ENCODE measurements at places on chromosomes 3 and 15.
A peak's percentile ranks its signal among the peaks of the same experiment; 100 is the strongest.

DNA sequence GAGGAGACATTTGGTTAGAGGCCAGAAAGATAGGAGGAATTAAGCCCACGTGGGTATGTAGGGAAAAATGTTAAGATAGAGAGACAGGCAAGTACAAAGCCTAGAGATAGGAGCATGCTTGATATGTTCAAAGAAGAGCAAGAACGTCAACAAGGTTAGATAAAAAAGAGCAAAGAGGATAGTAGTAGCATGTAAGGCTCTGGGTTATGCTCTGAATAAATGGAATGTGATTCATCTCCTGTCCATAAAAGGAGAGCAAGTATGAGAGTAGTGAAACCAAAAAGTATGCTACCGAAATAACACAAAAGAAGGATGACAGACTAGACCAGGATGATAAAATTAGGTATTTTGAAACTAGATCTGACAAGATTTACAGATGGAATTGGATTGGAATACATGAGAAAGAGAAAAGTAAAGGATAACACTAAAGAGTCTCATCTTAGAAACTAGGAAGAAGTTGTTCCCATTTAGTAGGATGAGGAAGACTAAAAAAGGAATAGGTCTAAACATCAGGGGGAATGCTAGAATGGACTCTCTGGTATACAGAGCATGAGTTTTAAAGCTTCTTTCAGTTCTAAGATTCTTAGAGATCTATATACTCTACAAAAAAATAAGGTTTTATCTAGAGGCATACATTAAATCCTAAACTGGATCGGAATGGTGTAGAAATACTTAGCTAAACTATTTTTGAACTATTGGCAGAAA is 59.1 kb downstream of the TRPM7 start:
- no peak for DNase-seq

GRCh38 chr3:100260081-100260684 is 609 bp upstream of the TBC1D23 start:
- DNase-seq, result no peak

DNA sequence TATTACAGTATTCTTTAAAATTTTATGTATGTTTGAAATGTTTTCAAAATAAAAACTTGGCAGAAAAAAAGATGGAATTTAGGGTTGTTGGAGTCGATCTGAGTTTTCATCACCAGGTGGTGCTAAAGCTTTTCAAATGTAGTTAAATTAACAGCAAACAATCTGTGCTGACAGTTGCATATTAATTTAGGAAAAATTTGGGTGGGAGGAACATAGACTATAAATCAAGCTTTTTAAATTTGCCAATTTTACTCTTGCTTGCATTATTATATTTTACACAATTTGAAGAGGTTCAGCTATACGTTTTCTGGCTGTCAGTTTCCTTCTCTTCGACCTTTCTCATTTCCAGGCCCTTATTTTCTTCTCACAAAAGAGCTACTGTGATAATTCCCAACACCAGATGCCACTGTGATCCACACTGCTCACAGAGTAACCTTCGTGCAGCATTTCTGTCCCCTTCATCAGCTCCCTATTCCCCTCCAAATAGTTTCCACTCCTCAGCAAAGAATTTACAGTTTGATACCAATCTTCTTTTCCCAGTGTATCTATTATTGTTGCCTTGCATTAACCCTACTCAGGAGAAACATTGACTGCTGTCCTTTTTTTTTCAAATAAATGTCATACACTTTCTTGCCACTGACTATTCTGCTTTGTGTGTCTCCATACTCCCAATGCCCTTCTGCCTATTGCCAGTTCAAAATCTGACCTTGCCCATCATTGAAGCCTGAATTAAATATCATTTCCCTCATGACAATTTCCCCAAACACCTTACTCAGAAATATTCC is 53.4 kb upstream of the EIF5A2 start:
- no peak for DNase-seq

- no peak for DNase-seq
Observed at GRCh38 chr3:45409369-45409768, 21.0 kb downstream of the LARS2 start.

GRCh38 chr3:112736805-112737566 is 96.0 kb upstream of the CCDC80 start:
- DNase-seq, result no peak

GRCh38 chr3:179771797-179772196 is 119.0 kb downstream of the USP13 start:
- DNase-seq, result no peak

DNA sequence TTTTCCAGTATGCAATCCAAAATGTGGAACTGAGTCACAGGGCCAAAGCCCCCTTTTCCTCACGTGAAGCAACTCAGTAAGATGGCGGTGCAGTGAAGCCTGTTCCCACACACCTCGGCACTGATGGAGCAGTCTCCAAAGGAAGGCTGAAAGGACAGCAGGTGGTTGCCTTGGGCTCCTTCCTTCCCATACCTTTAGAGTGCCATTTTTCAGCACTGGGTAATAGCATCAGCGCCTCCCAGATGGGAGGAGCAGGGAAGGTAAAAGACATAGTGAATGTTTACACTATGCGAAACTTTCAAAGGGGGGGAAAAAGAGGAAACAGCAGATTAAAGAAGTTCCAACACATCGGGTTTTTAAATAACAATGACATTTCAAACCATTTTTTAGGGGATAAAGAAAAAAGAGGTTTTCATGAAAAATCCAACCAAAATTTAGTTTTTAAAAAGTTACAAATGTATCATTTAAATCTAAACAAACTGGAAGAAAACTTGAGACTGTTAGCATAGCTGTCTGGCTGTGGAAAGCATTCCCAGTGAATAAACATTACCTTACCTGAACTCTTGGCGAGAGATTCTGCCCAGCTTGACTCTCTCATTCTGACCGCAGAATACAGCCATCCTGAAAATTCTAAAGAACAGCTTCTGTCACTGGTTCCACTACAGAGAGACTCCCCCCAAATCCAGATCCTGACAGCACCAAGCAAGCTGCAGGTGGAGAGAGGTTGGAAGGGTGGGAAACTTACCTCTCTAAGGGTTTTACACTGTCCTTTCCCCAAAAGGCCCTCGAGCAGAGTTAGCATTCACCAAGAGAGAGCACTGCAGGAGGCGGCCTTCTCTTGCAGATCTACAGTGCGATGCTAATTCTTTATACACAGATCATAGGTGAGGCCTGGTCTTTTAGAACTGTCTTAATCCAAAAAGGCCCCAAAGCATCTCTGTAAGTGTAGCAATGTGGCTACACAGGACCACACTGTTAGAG is 32.6 kb downstream of the ABCC5 start:
- no peak for DNase-seq

GRCh38 chr3:139509631-139510030 is 29.9 kb downstream of the RBP1 start:
- no peak for DNase-seq

DNA sequence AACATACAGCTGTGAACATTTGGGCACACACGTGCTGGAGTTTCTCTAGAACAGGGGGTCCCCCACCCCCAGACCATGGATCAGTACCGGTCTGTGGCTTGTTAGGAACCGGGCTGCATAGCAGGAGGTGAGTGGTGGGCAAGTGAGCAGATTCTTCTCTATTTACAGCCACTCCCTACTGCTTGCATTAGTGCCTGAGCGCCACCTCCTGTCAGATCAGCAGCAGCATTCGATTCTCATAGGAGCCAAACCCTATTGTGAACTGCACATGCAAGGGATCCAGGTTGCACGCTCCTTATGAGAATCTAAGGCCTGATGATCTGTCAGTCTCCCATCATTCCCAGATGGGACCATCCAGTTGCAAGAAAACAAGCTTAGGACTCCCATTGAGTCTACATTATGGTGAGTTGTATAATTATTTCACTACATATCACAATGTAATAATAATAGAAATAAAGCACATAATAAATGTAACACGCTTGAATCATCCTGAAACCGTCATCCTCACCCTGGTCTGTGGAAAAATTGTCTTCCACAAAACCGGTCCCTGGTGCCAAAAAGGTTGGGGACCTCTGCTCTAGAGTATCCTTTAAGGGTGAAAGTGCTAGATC is 25.8 kb downstream of the CHRM5 start:
- DNase-seq, result no peak

- no peak for DNase-seq
Observed at GRCh38 chr15:81002009-81002330, 1.2 kb downstream of the TLNRD1 start.

DNA sequence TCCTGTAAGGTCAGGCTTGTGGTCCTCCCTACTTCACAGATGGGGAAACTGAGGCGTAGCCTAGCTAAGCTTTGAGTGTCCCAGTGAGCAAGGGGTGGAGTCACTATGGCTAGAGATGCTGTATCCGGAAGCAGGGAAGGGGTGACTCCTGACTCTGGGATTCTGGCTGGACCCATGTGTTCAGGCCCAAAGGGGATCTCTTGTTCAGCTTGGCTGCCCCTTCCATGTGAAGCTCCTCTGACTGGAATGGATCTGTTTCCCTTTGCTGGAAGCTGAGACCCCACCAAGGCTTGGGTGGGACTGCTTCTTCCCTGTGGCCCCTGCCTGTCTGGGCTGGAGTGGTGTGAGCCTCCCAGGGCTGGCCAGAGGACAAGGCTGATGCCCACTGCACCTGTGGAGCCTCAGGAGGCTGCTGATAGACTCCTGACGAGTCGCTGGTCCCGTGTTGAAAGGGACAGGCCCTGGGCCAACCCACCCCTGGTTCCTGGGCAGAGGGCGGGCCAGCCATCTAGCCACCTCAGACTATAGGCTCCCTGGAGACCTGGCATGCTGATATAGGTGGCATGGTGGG is 1.0 kb downstream of the MAPKAPK3 start:
- DNase-seq, result no peak

GRCh38 chr15:60299452-60300047 is 98.2 kb downstream of the ANXA2 start:
- peak; percentile 92 for DNase-seq

- DNase-seq, result no peak
Observed at GRCh38 chr15:29934251-29934650, 112.0 kb upstream of the TJP1 start.

DNA sequence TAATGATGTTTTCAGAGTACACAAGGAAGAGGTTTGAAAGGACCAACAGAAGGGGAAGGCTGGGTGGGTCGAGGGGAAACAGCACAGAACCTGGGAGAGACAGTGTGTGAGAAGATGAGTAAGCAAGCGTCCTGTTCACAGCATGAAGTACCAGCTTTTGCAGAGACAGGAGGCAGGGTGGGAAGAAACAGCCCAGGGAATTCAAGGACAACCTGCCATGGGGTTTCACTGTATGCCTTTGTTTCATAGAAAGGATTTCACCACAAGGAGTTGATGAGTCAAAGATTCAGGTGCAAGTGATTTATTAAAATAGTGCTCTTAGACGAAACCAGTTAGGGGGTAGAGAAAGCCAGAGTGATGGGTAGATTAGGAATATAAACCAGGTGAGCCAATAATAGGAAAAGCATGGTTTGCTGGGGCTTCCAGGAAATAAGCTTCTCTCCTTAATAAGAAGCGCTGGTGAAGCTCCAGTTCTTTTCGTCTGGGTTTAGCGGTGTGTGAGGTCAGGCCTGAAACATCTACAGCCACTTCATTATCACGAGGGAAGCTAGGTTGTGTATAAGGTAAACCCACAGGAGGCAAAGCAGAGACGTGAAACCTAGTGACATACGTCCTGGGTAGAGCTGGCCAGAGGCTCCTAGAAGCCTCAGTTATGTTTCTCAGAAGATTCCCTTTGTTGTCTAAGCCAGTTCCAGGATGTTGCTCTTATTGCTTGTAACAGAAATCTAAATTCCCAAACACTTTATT is 3.9 kb downstream of the HHLA2 start:
- no peak for DNase-seq

GRCh38 chr3:14243782-14244181 is 65.2 kb downstream of the LSM3 start:
- no peak for DNase-seq

- no peak for DNase-seq
Observed at GRCh38 chr3:137343283-137343682, 385.5 kb downstream of the IL20RB start.

DNA sequence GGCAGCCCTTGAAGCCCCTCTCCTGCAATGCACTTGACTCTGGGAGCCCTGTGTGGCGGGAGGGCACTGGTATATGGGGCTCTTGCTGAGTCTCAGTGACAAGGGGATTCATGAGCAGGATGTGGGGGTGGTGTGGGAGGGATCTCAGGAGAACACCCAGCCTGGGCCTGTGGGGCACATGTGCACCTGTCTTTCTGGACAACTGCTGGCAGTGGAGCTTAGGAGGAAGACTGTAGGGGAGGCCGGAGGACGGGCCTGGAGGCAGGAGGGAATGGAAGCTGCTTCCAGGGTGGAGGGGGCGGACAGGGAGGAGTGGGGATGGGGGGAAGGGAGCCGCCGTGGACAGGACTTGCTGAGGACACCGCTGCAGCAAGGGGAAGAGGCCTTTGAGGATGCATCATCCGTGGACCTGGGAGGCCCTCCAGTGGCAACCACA is 10.8 kb upstream of the SNRPA1 start:
- no peak for DNase-seq

DNA sequence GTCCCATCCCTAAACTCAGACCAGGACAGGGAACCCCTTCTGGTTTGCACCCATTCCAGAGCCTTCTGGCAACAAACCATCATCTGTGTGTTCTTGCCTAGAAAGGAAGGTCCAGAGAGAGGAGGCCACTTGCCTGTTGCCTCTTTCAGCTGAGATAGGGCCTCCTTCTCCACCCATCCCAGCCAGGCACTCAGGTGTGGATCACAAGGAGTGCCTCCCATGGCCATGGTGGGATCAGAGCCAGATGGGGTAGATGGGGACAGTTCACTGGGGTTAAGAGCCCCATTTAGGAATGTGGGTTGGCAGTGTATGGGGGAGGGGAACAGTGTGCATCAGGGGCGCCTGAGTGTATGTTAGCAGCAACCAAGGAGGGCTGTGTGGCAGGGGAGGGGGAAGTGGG is 8.9 kb upstream of the CTDSPL start:
- DNase-seq, result no peak

- no peak for DNase-seq
Observed at GRCh38 chr15:37995461-37996347, 61.3 kb downstream of the TMCO5A start.

- no peak for DNase-seq
Observed at GRCh38 chr3:172009803-172010202, 29.6 kb upstream of the FNDC3B start.

DNA sequence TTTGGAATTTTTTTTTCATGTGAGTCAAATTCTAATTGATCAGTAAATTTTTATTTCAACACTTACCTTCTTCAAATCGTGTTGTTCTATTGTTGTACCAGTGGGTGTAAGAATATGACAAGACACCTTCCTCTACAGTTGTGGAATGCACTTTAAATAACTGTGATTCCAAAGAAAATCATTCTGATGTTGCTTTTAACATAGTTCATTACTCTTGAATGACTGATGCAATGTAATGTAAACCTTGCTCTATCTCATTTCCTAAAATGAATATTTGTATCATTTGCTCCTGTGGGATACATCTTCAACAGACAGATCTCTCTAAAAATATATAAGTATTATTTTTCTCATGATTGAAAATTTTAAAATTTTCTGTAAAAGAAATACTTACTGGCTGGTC is 313.4 kb downstream of the RBMS3 start:
- DNase-seq, result no peak
